CD4-positive, CD25-positive, alpha-beta regulatory T cell (primary cell): ENCODE measurements at places on chromosomes 7 and 10. TPM values are rescaled to one million over a fixed set of nuclear protein-coding genes. Genes with fewer than 3 reads are reported as not detected.

- H3K4me1 ChIP-seq: no peaks in the 10 kb centered on the region
- H3K36me3 ChIP-seq: no peaks in the 10 kb centered on the region
- no peaks in the 10 kb centered on the region for H3K27me3 ChIP-seq
- DNase-seq: no peak
- H3K4me3 ChIP-seq: no peak overlapping the region
Measured at GRCh38 chr10:102195296-102195870, 30.7 kb upstream of the ELOVL3 start.

SEC24C gene
- polyA plus RNA-seq: 39.3 TPM

DNA sequence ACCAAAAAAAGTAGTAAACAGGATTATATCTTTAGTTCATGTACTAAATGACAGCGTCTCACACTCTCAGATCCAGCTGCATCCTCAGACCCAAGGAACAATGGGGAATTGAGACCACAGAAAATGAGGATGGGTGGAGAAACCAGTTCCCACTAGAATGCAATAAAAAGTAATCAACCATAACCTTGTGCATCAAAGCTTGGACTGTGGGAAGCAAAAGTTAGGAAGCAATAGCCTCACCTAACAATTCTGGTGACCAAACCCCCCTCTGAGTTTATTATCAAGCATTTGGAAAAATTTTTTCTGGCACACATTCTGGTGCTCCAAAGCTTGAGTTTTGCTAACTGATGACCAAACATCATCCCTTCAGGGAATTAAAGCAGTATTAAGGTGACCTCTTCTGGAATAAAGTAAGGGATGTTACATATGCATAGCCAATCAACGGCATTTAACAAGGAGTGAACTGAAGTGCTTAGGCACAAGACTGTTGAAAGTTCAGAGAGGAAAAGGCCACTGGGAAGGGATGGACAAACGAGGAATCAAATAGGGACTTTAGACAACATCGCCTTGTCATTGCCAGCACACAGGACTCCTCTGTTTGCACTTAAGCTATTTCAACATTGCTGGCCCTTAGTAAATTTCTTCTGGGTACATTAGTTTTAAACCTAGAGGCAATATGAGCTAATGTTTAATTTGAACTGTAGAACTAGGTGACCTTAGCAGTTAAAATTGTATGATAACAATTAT is 1.2 kb upstream of the MAT1A start:
- H3K27me3 ChIP-seq: peaks cover 11% of the 10 kb centered on the region
- no peak for DNase-seq
- H3K4me1 ChIP-seq: no peaks in the 10 kb centered on the region
- H3K36me3 ChIP-seq: no peaks in the 10 kb centered on the region
- H3K4me3 ChIP-seq: no peak overlapping the region

NT5C2 gene
- 56.9 TPM for polyA plus RNA-seq

ASAH2 gene
- polyA plus RNA-seq: 0.85 TPM

DNA sequence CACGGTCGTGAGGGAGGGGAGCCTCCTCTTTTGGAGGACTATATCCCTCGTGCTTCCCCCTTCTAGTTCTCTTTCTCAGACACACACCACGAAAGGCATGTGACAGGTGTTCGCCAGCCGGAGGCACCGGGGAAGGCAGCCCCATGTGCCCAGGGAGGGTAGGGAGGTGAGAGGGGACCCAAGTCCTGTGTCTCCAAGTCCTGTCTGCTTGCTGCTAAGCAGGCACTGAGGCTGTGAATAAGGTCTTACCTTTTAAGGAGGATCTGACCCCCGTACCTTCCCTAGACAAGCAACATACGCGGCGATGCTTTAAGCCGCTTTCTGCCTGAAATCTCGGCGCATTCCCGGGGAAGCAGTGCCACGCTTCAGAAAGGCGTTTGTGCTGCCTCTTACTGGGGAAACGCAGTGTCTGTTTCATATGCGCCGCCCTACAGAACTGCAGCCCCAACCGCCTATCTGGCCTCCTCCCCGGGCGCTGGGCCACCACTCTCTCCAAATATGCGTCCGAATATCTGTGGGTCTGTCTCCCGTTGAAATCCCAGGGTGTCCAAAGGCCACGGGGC is 770 bp downstream of the PLXNA4 start:
- peaks cover 37% of the 10 kb centered on the region for H3K27me3 ChIP-seq
- H3K4me3 ChIP-seq: no peak overlapping the region
- H3K4me1 ChIP-seq: no peaks in the 10 kb centered on the region
- DNase-seq: no peak

DNA sequence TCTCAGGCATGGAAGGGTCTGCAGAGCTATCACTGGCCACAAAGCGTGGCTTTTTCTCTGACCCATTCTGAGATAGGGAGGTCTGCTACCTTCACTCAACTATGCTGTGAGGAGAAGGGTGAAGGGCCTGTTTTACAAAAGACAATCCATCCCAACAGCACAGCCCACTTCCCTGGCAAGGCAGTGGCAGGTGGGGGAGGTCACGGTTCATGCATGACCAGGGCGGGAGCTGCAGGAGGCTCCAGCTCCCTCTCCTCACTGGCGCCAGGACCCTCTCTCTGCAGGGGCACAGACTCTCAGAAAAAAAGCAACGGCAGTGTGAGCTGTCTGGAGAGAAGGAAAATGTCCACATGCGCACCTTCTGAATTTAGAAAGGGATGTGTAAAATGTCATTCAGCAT is 28.5 kb downstream of the GRB10 start:
- H3K4me3 ChIP-seq: no peak overlapping the region
- no peaks in the 10 kb centered on the region for H3K36me3 ChIP-seq
- DNase-seq: no peak

DNA sequence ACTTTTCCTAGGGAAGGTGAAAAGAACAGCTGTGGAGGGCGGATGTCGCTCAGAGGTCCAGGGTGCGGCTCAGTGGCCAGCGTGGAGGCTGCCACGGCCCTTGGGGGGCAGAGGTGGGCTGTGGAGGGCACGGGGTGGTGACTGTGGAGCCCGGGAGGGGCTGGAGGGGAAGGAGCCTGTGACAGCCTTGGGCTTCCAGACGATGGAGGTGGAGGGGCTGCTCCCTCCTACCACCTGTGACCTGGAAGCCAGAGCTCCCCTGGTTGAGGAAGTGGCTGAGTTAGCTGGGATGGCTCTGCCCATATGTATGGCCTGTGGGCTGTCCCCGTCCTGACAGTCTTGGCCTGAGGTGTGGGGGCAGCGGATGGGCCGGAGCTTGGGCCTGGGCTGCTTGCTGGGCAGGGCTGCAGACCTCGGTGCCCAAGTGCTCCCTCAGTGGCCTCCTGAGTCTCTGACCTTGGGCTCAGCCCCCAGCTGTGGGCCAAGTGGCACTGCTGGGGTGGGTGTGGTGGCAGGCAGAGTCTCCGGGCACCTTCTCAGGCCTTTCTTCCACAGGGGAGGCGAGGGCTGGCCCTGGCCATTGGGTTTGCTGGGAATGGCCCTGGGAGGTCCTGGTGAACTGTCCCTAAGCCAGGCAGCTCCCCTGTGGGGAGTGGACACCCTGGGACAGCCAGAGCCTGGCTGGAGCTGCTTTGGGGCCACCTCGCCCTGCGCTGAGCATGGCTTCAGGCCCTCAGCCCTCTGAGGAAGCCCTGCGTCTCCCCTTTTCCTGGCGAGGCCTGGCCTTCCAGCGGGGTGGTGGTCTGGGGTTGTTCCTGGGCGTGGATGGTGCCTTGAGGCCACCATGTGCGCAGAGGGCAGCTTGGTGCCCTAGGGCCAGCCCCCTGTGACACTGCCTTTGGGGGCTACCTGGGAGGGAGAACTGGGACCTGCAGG is 3.9 kb downstream of the BRI3 start:
- H3K4me3 ChIP-seq: no peak overlapping the region
- H3K27ac ChIP-seq: no peak overlapping the region
- peaks cover 46% of the 10 kb centered on the region for H3K4me1 ChIP-seq
- no peaks in the 10 kb centered on the region for H3K27me3 ChIP-seq
- no peak for DNase-seq

MLLT10 gene
- polyA plus RNA-seq: 5.8 TPM

- no peaks in the 10 kb centered on the region for H3K36me3 ChIP-seq
- DNase-seq: peak; percentile 5
- peaks cover 20% of the 10 kb centered on the region for H3K4me1 ChIP-seq
- H3K4me3 ChIP-seq: no peak overlapping the region
- no peak overlapping the region for H3K27ac ChIP-seq
- H3K27me3 ChIP-seq: no peaks in the 10 kb centered on the region
Measured at GRCh38 chr10:29737074-29737593, 102.4 kb upstream of the SVIL start.

GNG11 gene
- not detected for polyA plus RNA-seq

DNA sequence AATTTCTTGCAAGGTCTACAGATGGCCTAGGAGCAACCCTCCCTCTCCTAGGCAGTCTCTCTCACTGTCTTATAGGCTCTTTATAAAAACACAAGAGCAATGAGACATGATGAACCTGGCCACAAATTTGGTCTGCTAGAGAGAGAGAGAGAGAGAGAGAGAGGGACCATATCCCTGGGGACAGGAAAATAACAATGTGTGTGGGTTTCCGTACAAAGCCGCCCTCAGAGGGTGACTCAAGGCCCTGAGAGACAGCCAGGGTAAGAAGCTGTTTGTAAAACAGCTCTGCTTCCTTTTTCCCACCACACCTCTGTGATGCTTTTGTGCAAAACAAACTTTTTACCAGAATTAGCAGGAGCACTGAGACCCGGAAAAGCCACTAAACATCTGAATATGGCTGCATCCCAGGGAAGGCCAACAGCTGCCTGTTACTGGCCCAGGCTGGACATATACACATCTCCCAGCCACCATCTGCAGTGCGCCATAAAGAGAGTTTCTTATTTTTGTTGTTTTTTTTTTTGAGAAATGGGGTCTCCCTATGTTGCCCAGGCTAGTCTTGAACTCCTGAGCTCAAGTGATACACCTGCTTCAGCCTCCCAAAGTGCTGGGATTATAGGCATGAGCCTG is 18.4 kb downstream of the GIMAP5 start:
- peak overlapping the region; percentile 65 for H3K4me3 ChIP-seq
- no peaks in the 10 kb centered on the region for H3K36me3 ChIP-seq
- peak overlapping the region; percentile 69 for H3K27ac ChIP-seq
- no peaks in the 10 kb centered on the region for H3K27me3 ChIP-seq

DNA sequence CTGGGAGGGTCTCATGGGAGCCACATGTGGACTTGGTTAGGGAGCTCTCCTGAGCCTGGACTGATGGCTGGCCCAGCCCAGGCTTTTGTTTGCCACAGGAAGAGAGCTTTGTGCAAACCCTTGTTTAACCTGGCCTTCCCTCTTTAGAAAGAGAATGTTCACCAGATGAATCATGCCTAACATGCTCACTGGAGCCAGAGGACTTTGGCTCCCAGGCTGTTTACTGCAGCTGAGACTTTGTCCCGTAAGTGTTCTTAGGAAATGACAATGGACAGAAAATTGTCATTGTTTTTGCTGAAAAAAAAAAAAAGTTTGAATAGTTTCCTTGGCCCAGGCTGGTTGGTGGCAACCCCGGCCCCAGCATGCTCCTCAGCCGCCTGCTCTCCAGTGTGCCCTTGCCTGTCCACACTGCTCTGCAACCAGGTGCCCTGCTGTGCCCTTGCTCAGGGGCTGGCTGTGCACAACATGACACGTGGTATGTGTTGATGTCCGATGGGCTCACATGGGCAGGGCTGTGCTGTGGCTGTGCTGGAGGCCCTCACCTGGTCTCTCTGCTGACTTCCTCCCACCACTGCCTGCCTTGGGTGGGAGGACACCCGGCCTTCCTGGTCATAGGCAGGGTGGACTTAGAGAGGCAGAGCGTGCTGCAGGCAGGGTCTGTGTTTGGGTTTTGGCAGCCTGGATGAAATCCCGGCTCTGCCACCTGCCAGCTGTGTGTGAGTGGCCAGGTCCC is 215.3 kb upstream of the ZNF32 start:
- no peaks in the 10 kb centered on the region for H3K27me3 ChIP-seq
- no peak overlapping the region for H3K27ac ChIP-seq
- no peaks in the 10 kb centered on the region for H3K36me3 ChIP-seq
- H3K4me1 ChIP-seq: no peaks in the 10 kb centered on the region
- H3K4me3 ChIP-seq: no peak overlapping the region

DNA sequence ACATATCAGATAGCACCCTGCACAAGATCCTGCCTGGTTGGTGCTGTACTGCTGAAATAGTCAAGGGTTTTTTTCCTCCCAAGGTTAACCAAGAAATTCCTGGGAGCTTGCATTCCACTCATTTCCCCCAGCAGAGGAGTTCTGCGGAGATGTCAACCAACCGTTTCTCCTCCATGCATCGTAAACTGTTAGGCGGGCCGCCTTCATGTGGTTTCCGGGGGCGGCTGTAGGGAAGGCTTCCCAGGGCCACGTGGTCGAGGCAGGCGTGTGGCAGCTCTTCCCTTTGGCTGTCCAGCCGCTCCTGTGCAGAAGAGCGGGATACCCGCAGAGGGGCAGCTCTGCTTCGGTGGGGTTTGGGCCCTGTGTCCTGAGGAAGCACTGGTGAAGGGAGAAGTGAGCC is 113.7 kb downstream of the RGS10 start:
- no peak for DNase-seq
- peaks cover 4% of the 10 kb centered on the region for H3K4me1 ChIP-seq
- H3K36me3 ChIP-seq: peaks cover 52% of the 10 kb centered on the region
- H3K4me3 ChIP-seq: no peak overlapping the region

DNA sequence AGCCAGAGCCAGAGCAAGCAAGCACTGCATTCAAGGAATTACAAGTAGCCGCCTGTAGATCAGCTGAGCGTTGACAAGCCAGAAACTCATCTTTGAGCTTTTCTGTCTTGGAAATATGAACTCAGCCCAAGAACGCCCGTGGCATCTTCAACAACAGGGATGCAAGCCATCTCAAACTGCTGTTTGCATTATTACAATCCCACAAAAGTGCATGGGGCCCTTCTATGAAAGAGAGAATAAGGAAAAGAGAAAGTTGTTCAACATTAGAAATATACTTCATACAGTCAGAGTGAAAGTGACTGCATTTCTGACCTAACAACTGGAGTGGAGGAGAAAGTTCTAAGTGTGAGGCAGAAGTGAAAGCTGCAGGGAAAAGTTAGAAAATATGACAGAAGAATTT is 6.5 kb downstream of the SGCE start:
- H3K4me1 ChIP-seq: no peaks in the 10 kb centered on the region
- H3K27ac ChIP-seq: no peak overlapping the region
- peaks cover 37% of the 10 kb centered on the region for H3K27me3 ChIP-seq
- H3K36me3 ChIP-seq: no peaks in the 10 kb centered on the region
- DNase-seq: no peak
- H3K4me3 ChIP-seq: no peak overlapping the region

GRCh38 chr7:82131215-82131614 is 312.4 kb downstream of the CACNA2D1 start:
- H3K36me3 ChIP-seq: no peaks in the 10 kb centered on the region
- DNase-seq: no peak
- H3K27me3 ChIP-seq: no peaks in the 10 kb centered on the region
- no peaks in the 10 kb centered on the region for H3K4me1 ChIP-seq

GRCh38 chr7:149735181-149735602 is 38.2 kb downstream of the ZNF467 start:
- peaks cover 9% of the 10 kb centered on the region for H3K27me3 ChIP-seq
- H3K4me3 ChIP-seq: no peak overlapping the region
- H3K36me3 ChIP-seq: peaks cover 6% of the 10 kb centered on the region
- DNase-seq: no peak
- no peaks in the 10 kb centered on the region for H3K4me1 ChIP-seq

PGAM2 gene
- polyA plus RNA-seq: not detected

OR9A2 gene
- not detected for polyA plus RNA-seq

DNA sequence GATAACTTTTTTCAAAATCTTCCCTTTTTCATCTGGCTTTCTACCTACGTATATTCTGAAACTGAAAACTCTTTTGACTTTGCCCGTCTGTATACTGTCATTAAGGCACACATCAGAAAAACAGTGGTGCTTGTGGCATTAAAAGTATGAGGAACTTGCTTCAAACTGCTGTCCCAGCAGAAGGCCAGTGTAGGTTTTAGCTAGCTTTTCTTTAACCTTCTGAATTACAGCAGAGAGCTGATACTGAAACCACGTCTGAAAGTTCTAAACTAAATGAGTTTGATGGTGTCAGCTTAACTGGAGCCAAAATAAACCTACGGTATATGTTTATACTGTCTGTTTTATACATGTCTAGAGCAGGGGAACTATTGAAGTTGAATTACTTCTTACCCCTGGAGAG is 283.4 kb downstream of the TFEC start:
- H3K27ac ChIP-seq: no peak overlapping the region
- DNase-seq: no peak
- no peak overlapping the region for H3K4me3 ChIP-seq
- H3K36me3 ChIP-seq: no peaks in the 10 kb centered on the region
- H3K27me3 ChIP-seq: no peaks in the 10 kb centered on the region
